ENCODE measurements at places on chromosomes 6 and 20.

GRCh38 chr20:50728981-50729874, 2.2 kb upstream of the PARD6B start:
- no peak for DNase-seq

DNA sequence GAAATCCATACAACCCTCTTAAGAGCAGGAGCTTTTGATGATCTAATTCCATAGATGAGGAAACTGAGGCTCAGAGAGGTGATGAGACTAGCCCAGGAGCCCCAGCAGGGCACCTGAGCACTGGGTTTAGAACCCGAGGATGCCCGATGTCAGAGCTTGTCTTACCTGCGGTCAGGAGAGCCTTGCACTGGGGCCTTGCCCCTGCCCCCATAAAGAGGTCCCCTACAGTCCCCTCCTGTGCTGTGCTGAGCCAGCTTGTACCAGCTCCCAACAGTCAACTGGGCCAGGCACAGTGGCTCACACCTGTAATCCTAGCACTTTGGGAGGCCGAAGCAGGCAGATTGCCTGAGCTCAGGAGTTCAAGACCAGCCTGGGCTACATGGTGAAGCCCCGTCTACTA, 58.6 kb downstream of the RIPOR3 start:
- DNase-seq: no peak

- no peak for DNase-seq
Observed at GRCh38 chr6:84161190-84161589, 66.3 kb downstream of the CEP162 start.

- DNase-seq: no peak
Observed at GRCh38 chr20:17873410-17874270, 95.0 kb downstream of the SNX5 start.

DNA sequence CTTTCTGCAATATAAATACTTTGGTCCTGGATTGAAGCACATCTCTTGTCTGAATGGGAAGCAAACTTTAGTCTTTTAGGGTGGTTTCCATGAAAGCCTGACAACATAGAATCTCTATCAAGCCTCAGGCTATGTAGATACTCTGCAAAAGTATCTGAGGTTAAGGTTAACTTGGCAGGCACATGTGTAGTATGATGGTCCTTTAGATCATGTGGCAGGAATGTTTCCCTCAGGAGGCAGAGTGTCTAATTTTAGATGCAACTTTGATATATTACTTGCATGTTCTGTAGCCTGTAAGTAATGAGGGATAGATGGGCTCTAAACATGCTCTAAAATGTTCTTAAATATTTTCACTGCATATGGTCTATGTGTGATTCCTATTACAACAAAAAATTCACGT, 8.2 kb downstream of the MYB start:
- no peak for DNase-seq

DNA sequence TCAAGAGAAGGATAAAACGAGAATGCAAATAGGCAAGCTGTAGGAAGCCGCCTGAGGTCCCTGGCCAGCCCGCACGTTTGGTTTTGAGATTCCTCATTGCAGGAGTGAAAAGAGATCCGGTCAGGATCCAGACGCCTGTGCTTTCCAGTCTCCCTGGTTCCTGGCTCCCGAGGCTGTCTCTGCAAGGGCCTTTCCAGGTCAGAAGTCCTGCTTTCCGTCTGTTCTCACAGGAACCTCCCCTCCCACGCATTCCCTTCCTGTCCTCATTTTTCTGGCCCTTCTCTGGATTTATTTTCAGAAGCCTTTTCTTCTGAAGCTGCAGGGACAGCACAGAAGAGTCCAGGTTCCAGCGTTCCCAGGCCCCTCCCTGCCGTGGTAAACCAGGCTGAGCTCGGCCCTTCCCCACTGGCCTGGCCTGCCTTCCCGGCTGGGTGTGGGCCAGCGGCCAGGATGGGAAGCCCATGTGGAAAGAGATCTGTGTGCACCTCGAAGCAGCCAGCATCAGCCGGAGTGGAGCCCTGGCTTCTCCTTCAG, 54.0 kb downstream of the TMEM242 start:
- DNase-seq: no peak

GRCh38 chr20:36121981-36122930, 32.3 kb upstream of the EPB41L1 start:
- no peak for DNase-seq

DNA sequence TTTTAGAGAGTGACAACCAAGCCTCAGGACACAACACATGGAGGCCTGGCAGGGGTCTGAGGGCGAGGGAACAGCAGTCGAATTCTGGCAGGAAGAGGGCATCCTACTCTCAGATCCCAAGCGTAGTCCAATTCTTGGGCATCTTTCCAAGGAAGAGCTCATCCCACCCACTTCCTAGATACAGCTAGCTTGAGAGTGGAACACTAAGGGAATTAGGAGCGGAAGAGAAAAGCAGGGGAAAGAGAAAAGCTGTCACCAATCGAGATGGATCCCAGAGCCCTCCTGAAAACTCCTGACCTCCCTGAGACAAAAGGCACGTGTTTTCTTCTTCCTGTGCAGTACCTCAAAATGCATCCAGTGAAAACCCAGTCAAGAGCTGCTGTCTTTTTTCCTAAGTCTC, 67.1 kb downstream of the GFOD1 start:
- no peak for DNase-seq

- DNase-seq: no peak
Observed at GRCh38 chr6:89411145-89412070, 665 bp downstream of the RRAGD start.

- DNase-seq: no peak
Observed at GRCh38 chr6:105807905-105808304, 278.2 kb upstream of the PRDM1 start.

- DNase-seq: no peak
Observed at GRCh38 chr6:120587381-120587780, 746.9 kb downstream of the TBC1D32 start.

GRCh38 chr6:7673063-7673536, 52.8 kb upstream of the BMP6 start:
- no peak for DNase-seq

GRCh38 chr6:136720045-136720770, 72.1 kb downstream of the MAP3K5 start:
- no peak for DNase-seq

GRCh38 chr6:147579667-147580066, 71.2 kb downstream of the SAMD5 start:
- no peak for DNase-seq

DNA sequence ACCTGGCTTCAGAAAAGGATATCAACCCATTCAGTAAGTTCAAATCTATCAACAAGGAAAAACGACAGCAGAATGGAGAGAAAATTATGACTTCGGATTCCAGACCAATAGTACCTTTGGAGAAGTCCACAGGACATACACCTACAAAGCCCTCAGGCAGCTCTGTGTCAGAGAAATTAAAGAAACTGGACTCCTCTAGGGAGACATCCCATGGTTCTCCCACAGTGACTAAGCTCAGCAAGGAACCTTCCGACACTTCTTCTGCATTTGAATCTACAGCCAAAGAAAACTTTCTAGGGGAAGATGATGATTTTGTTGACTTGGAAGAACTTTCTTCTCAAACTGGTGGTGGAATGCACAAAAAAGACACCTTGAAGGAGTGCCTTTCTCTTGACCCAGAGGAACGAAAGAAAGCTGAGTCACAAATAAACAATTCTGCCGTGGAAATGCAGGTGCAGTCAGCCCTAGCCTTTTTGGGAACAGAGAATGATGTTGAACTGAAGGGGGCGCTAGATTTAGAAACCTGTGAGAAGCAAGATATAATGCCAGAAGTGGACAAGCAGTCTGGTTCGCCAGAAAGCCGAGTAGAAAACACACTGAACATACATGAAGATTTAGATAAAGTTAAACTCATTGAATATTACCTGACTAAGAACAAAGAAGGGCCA, 67.4 kb upstream of the HINT3 start:
- no peak for DNase-seq

DNA sequence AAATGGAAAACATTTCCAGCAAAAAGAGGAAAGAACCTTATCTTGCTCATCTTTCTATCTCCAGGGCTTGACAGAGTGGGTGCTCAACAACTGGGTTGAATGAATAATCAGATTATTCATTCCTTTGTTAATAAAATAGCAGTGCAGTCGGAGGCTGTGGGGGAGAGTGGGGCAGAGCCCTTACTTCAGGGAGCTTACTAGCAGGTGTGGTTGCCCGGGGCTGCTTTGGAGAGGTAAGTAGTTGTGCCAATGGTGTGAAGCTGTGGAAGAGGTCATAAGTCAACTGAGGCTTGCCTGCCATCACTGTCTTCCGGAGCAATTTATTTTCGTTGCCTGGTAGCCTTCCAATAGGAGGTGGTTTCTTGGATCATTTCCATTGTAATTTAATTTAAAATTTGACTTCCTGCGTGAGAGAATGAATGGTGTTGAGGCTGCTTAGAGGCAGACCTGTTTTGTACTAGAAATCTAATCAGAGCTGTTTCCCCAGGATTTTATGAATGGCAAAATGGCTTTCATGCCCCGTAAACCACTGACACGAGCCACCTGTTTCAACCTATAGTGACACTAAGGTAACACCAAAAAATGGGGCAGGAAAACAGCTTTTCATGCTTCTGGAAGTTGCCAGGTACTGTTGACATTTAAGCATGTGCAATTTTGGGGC, 51.4 kb downstream of the ZDHHC14 start:
- DNase-seq: no peak

GRCh38 chr20:10438217-10438616, 3.1 kb downstream of the SLX4IP start:
- no peak for DNase-seq

DNA sequence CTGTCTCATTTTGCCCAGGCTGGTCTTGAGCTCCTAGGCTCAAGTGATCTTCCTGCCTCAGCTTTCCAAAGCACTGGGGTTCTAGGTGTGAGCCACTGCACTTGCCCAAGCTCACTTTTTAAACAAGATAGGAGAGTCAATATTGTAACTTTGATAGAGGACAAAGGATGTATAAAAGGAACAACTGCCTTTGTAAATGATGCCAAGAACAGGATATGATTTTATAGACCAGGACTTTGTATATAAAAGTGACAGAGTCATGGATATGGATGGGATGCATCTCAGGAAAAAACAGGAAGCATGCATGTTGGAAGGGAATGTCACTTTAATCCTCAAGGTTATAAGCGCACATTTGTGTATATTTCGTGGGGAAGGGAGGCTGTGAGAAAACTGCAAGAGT, 338.4 kb downstream of the PRL start:
- DNase-seq: no peak

DNA sequence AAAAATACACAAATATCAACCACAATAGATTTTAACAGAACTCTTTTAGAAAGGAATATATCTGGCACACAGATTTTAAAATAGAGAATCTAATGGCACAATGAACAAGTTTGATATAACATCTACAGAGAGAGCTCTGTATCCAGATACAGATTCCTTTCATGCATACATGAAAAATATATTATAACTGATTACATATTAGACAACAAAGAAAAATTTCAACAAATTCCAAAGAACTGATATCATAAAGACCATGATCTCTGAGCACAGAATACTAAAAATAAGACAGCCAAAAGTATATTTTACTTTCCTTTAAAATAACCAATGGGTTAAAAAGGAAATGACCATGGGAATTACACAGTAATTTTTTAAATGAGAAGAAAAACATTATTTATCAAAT, 74.1 kb upstream of the MAP7 start:
- no peak for DNase-seq

DNA sequence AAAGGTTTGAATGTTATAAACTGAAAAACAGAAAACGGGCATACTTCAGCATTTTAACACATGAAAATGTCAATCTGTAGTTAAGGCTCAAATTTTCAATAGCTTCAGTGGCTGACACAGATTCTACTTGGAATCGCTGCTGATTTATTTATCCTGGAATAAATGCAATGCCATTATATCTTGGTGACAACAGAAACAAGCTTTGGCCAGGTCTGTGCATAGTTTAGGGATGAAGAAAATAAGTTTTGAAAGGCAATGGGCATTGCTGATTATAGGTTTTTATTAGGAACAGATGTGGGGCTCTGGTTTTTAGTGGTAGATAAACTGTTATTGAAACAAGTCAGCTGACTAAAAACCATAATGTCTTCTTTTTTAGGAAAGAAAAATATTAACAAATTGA, 96.8 kb upstream of the SOX4 start:
- no peak for DNase-seq

GRCh38 chr6:114564302-114564933, 221.6 kb upstream of the HS3ST5 start:
- no peak for DNase-seq

DNA sequence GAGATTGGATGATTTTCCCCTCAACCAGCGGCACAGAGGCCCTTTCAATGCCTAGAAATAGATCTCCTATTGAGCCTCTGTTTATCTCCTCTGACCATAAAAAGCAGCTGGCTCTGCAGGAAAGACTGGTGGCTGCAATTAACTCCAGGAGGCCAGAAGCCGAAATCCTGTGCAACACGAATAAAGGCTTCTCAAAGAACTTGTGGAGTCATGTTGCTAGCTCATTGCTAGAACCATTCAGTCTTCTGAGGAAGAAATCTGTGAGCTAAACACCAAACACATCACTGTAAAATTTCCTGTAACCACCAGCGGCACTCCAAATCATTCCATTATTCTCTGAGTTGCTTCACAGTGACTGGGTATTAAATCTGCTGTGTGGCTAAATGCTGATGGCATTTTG, 49.1 kb upstream of the TPD52L1 start:
- DNase-seq: no peak

DNA sequence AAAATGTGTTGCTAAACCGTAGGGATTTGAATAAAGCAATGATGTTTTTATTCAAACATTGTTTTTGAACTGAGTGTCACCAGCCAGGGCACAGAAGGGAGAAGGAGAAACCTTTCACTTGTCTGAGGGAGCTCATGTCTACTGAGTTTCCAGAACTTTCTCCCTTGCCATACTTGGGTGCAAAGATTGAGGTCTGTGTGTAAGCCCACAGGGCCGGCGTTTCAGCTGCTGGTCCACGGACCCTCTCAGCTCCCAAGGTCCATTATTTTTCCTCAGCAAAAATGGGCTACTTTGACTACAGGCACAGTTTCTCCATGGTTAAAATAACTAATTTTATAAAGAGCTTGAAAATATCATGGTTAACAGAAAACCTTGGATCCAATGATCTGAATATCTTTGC, 32.6 kb downstream of the PSMG4 start:
- no peak for DNase-seq

DNA sequence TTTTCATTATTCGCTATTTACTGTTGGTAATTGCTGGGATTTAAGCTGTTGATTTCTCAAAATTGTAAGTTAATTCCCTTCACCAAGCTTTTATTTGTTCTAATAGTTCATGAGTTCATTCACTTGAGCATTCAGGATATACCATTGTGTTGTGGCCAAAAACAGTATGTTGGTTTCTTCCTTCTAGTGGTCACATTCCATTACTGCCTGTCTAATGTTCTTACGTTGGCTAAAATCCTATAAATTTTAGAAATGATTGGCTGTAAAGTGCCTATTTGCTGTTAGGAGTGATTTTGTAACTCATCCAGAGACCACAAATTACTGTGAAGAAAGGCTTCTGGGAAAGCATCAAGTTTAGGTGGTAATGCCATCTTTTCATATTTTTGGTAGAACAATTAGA, 76.3 kb downstream of the FARS2 start:
- no peak for DNase-seq

DNA sequence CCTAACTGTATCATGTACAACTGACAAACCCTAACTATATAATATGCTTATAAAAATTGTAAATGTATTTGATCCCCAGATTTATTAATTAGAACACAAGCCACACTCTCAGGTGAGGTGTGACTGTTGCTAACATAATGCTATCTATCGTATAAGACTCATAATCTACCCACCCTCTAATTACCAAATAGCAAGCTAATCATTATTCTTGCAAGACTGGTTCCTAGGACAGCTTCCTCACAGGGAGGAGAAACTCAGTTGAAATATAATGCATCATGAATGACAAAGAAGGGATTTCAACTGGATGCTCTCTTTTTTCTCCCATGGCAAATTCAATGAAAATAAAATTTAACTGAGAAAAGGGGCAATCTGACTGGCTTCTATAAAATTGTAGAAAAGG, 35.4 kb downstream of the ELOVL4 start:
- DNase-seq: no peak

All from esophagus squamous epithelium (tissue), 5 donors.